GM06990 (cell line): ENCODE measurements at places on chromosomes 4 and X.

GRCh38 chr4:25687773-25688172, 32.1 kb downstream of the SLC34A2 start:
- DNase-seq: no peak

GRCh38 chr4:92328095-92328494, 24.3 kb downstream of the GRID2 start:
- no peak for DNase-seq

GRCh38 chr4:61514991-61515390, 314.9 kb downstream of the ADGRL3 start:
- no peak for DNase-seq

DNA sequence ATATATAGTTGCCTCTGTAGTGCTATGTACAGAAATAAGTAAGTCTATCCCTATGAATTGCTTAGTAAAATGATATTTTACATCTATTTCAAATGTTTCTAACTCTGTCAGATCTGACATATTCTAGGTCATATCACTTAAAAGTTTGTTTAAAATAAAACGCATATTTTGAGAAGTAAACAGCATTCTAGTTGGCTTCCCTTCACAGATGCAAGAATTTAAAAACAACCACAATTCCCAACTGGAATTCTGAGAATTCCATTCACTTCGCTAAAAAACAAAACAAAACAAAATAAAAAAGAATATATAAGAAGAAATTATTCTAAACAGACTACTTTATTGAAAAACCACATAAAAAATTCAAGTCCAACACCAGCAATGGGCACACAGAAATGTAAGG, 126.0 kb downstream of the PPP3CA start:
- no peak for DNase-seq
